Right renal cortex interstitium (tissue), 3 donors: ENCODE measurements at places on chromosomes 13 and 19.

- no peak for DNase-seq
Measured at GRCh38 chr19:40458597-40458974, 7.0 kb downstream of the BLVRB start.

- no peak for DNase-seq
Measured at GRCh38 chr13:41851351-41851750, 109.6 kb downstream of the VWA8 start.

GRCh38 chr13:26695360-26695705 is 65.3 kb downstream of the GPR12 start:
- DNase-seq, result no peak

DNA sequence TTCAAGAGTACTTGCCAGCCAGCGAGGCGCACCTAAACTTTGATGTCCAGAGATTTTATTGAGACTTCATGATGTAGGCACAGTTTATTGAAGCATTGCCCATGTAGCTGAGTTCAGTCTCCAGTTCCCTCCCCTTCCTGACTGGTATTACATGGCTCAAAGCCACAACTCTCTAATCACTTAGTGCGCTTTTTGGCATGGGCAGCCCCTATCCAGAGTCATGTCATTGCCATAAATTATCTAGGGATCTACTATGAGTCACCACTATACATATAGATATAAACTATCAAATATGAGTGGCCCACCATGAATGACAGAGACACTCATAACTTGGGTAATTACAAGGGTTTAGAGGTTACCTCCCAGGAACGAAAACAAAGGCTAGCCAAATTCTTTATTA is 7.7 kb downstream of the ZNF614 start:
- no peak for DNase-seq

- DNase-seq, result no peak
Measured at GRCh38 chr13:31051999-31052398, 109.7 kb downstream of the HSPH1 start.

GRCh38 chr13:104785952-104786351 is 1719.7 kb upstream of the SLC10A2 start:
- no peak for DNase-seq

- no peak for DNase-seq
Measured at GRCh38 chr13:33287142-33287882, 1.8 kb upstream of the STARD13 start.

DNA sequence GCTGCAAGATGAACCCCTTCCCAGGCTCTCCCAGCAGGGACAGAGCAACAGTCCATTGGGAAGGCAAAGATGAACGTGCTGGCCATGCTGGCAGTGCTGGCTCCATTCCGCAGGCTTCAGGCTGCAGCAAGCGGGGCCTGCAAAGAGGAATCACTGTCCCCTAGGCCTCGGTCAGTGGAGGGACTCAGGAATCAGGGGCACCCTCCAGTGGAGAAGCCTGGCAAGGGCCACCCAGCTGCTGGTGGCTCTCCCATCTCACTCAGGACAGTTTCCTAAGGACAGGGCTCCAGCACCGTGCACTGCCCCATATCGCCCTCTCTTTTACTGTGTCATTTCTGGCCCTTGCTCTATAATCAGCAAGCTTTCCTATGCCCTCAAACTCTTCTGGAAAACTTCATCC is 498.6 kb downstream of the EFNB2 start:
- no peak for DNase-seq

- DNase-seq, result no peak
Measured at GRCh38 chr19:15444505-15445226, 5.1 kb downstream of the WIZ start.

DNA sequence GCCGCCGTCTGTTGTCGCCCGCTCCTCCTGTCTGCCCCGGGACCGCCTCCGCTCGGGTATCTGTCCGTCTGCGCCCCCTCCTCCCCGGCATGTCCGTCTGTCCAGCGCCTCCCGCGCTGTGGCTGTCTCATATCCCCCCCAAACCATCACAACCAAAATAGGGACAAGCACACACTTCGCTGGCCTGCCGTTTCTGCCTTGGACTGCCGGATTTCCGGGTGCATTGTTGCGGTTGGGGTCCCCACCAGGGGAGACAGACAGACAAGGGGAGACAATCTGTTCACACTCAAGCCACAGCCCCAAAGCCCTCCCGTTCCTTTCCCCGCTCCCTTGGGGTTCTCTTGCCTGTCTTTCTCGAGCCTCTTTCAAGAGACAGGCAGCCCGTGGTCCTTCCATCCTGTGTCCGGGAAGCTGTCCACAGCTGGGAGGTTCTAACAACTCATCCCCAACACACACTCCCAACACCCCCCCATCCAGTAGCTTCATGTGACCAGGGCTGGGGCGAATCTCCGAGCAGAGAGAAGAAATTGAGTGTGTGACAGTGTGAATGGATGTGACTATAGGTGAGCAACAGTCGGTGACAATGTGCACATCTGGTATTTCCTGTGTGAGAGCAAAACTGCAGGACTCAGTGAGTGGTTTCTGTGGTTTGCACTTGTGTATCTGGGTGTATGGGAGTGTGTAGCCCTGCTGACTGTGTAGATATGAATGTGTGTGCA is 16.5 kb upstream of the FOSB start:
- DNase-seq, result no peak

- no peak for DNase-seq
Measured at GRCh38 chr19:24000656-24001055, 86.0 kb downstream of the ZNF726 start.

- DNase-seq, result no peak
Measured at GRCh38 chr19:39152066-39152465, 26.5 kb downstream of the PAK4 start.

GRCh38 chr13:86142080-86142479 is 342.9 kb upstream of the SLITRK6 start:
- no peak for DNase-seq

DNA sequence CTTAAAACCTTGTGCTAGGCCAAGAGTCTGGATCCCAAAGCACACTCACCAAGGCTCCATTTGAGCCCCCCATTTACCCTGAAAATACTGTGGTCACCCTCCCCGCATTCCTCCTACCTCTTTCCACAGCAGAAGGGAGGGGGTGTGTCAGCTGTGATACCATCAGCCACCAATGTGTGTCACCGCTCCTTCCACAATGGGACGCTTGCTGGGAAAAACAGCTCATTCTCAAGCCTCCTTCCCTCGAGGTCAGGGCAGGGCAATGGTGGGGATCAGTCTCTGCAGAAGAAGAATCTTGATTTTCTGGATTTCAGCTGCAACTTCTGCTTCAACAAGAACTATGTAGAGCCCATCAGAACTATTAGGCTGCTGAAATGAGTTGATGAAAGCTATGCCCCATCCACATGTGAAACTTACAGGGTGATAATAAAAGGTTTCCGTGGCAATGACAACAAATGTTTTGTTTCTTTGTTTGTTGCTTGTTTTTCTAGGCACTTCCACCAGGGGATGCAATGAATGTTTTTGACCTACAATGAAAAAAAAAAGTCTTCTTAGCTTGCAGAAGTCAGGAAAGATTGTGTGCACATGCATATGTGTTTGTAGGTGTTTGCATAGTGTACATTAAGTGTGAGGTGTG is 26.4 kb upstream of the ZNF507 start:
- no peak for DNase-seq

GRCh38 chr19:38265213-38265861 is 964 bp downstream of the SPINT2 start:
- DNase-seq, result no peak

GRCh38 chr13:111609631-111610030 is 289.2 kb downstream of the TEX29 start:
- DNase-seq, result no peak

DNA sequence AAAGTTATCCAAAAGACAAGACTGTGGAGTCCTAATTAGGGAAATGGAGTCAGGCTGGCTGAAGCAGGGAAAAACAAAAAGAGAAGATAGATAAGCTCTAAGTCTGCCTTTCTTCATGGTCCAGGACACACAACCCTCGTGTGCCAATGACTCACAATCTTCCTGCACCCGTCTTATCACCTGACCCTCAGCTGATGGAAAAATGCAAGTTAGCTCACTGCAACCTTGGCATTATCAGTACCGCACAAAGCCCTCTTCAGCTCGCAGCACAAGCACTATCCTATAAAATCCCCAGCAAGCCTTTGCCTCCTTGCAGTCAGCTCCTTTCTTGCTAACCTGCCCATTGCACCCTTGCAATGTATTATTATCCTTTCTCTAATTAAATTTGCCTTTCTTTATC is 4.3 kb downstream of the OR7A5 start:
- DNase-seq, result no peak

- DNase-seq, result no peak
Measured at GRCh38 chr13:30618186-30618929, 638 bp downstream of the USPL1 start.

GRCh38 chr13:21033856-21034602 is 27.4 kb downstream of the LATS2 start:
- DNase-seq, result no peak
